ENCODE measurements at places on chromosomes 12 and 14. TPM values are rescaled to one million over a fixed set of nuclear protein-coding genes. Genes with fewer than 3 reads are reported as not detected.

DNA sequence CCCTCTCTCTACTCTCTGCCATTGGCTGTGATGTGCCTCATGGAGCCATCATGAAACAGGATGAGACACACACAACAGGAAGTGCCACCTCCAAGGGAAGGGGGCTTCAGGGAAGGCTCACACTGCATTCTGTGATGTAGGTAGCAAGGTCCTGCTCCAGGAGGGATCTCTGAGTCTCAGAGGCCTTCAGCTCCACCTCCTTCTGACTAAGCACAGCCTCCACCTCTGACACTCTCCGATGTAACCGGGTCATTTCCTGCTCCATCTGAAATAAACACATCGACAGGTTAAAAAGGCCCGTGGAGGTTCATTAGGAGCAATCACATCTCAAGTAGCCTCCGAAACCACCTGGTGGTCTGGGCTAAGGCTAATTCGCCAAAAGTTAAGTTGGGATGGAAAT, 93.3 kb downstream of the CIT start:
- no peak for ATAC-seq

DNA sequence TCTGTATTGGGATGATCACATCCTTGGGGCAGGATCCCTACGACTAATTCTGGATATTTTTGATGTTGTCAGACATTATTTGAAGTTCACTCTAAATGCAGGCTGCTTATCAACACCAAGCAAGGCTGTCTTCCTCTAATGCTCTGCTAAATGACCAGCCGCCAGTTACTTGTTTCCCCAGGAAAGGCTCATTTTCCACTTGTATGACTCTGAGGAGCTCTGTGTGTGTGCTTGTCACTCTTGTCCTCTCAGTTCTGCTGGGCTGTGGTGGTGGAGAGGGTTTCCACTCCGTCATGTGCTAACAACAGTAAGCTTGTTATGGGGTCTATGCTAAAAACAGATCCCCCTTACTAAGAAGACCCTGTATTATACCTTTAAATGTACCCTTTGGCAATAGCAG, 42.1 kb downstream of the ATL1 start:
- no peak for ATAC-seq

DNA sequence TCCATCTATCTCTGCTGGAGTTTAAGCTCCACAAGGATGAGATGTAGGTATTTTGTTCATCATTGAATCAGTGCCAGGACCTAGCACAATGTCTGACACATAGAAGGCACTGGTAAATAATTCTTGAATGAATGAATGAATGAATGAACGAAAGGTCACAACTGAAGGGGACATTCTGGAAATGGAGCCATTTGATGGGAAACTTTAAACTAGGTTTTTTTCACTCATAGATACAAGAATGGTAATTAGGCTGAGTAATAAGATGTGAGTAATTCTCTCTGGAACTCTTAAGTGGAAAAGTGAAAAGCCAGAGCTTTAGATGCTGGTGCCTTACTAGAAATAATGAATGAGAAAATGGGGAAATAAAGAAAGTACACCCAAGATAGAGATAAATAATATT, 44.3 kb downstream of the SCN8A start:
- peak; percentile 17 for ATAC-seq

GRCh38 chr12:93089805-93090569, 160.9 kb upstream of the EEA1 start:
- ATAC-seq, result no peak

- ATAC-seq, result no peak
These were observed 250.4 kb downstream of the CHST11 start for GRCh38 chr12:104707194-104707593.

- no peak for ATAC-seq
These were observed 70.8 kb downstream of the SYNE3 start for GRCh38 chr14:95445676-95446075.

GRCh38 chr12:9156119-9156518, 40.4 kb upstream of the A2M start:
- no peak for ATAC-seq

The LRRIQ1 gene
- 0.15 TPM for total RNA-seq

The ZFHX2 gene
- 2.3 TPM for total RNA-seq

The INHBC gene
- total RNA-seq, result 0.23 TPM

The EML5 gene
- 3.7 TPM for total RNA-seq

The CPNE6 gene
- 0.54 TPM for total RNA-seq

The SSTR1 gene
- total RNA-seq, result 1.2 TPM

The PTHLH gene
- 0.96 TPM for total RNA-seq

The CREBL2 gene
- 14.2 TPM for total RNA-seq

Measured in motor neuron (in vitro differentiated cells).